AG04450 (cell line): ENCODE measurements at places on chromosomes 7 and 10.

DNA sequence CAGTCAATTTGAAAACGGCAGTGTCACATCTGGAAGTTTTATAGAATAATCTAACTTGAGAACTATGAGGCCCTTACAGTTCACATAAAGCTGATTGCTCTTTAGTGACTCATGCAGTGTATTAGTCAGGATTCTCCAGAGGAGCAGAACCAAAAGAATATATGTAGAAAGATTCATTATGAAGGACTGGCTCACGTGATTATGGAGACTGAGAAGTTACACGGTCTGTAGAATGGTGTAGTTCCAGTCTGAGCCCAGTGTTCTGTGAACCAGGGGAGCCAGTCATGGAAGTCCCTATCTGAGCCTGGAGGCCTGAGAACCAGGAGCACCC lies 21.5 kb downstream of the RBM33 start:
- peak; percentile 49 for DNase-seq

- no peak for DNase-seq
Measured at GRCh38 chr7:121525155-121525819, 129.2 kb upstream of the FAM3C start.

DNA sequence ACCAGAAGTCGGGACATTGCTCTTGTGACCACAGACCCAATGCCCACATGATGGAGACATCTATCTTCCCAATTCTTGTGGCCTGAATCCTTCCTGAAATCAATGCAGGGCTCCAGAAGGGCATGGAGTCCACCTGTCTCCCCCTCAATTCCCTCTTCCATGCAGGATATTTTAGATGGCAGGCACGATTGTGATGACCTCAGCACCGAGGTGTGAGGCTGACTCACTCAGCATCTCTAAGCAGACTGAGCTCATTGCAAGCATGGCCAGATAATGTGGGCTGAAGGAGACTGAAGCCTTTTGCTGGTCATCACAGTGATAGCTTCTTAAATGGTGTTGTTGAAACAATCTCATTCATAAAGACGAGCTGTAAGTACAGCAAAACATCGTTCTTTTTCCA lies 374.9 kb upstream of the PODXL start:
- DNase-seq = no peak

DNA sequence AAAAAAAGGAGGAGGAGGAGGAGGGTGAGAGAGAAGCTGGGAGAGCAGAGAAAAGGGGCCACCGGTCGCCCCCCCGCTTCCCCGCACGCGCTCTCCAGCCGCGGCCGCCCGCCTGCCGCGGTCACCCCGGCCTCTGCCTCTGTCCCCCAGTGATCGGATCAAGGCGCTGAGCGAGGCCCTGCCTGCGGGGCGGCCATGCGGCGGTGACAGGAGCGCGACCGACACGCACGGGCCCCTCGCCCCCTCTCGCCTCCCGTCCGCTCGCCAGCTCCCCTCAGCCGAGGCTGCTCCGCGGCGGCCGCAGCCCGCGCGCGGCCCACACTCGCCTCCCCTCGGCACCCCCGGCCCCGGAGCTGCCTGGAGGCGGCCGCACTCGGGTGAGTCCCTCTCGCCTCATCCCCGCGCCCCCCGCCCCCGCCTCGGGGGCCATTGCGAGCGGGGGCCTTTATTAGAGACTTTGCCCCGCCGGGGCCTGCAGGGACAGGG lies at the start of gene GTF2I:
TSS of gene GTF2I (plus strand) at position 27 of the 486 bp plus-strand sequence. CDS start 31,411 bp downstream, outside the sequence.
- DNase-seq = no peak

DNA sequence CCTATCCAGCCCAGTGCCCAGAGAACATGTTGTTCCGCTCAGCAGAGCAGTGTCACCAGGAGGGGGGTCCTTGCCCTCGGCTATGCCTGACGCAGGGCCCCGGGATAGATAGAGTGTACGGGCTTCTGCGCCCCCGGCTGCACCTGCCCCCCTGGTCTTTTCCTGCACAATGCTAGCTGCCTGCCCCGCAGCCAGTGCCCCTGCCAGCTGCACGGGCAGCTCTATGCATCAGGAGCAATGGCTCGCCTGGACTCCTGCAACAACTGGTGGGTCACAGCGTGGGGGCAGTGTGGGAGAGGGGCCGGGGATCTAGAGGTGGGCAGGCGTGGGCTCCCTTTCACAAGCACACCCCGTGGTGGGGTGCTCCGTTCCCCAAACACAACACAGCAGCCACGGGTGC lies 31.4 kb upstream of the ZNF862 start:
- no peak for DNase-seq

DNA sequence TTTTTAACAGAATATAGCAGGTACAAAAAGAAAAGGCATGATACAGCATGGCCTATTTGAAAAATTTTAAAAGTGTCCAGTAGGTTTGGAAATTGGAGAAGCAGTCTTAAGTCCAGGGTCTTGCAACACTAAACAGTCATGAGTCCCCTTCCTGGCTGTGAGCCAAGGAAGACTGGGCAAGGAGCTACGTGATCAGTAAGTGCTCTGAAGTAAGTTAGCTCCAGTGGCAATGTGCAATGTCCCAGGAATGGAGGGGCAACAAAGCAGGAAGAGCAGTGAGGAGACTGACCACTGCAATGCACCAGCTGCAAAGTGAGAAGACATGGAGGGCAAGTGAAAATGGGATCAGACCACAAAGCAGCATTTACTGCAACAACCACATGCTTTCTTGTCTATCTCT lies 72.9 kb upstream of the GRID1 start:
- peak; percentile 87 for DNase-seq

GRCh38 chr10:31090894-31091607 lies 59.4 kb upstream of the ZNF438 start:
- no peak for DNase-seq

GRCh38 chr7:38428041-38428440 lies 154.6 kb upstream of the TARP start:
- no peak for DNase-seq

GRCh38 chr10:13023754-13024153 lies 22.2 kb upstream of the CCDC3 start:
- no peak for DNase-seq

DNA sequence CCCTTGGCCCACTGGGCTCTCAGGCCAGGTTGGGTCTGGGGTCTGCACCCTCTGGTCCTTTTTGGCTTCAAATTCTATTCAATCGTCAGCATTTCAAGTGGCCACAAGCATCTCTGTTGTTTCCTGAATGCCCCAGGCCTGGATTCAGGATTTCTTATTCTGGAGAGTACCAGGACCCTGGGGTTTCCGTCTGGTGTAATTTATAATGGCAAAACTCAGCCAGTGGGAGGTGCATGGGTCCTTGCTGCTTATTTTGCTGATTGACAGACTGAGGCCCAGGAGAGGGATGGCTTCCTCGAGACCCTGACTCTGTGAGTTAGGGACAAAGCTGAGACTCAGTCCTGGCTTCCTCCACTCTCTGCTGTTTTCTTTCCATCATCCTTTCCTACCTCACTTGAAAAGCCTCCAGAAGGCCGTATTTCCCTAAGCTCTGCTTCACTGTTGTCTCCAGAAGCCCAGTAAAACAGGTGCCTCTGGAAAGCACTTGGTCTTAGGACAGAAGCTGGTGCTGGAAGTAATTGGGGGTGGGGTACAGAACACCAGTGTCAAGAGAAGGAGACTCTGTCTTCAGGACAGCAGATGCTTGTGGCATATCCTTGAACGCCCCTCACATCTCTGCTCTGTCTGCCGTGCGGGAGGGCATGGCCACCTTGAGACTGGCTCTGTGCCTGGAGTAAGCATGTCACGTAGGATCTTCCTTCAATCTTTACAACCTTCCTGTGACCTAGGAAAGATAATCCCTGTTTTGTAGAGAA lies 39.4 kb upstream of the SH2D4B start:
- no peak for DNase-seq

DNA sequence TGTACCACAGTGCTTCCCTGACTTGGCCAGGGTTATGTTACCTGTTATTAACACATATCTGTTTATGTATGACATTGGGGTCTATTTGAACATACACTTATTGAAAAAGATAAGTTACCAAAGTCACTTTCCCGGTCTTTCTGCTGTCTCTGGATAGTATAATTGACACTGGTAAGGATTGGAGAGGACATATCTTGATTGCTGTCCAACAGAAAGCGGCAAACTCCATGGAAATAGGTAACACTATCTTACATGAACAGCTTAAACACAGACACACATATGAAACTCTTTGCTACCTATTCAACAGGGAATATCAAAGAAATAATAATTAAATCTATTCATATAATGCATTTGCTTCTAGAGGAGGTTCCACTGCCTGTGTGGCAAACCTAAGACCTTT lies 282.5 kb upstream of the AOAH start:
- no peak for DNase-seq

- DNase-seq = no peak
Measured at GRCh38 chr7:55554038-55554437, 18.3 kb downstream of the VOPP1 start.

- peak; percentile 7 for DNase-seq
Measured at GRCh38 chr10:58919927-58920654, 256.4 kb upstream of the PHYHIPL start.

DNA sequence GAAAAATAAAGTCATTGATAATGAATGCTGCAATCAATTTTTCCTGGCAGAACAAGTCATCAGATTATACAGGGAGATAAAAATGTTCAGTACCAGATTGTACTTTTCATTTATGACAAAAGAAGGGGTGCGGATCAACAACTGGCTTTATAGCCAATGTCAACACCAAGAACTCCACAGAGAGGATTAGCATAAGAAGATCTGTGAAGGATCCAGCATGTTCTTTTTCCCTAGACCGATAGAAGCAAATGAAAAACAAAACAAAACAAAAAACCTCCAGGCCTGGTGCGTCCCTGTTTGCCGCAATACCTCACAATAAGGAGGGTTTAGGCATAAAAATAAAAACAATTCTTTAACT lies 34.7 kb upstream of the PRKAR2B start:
- DNase-seq = no peak

DNA sequence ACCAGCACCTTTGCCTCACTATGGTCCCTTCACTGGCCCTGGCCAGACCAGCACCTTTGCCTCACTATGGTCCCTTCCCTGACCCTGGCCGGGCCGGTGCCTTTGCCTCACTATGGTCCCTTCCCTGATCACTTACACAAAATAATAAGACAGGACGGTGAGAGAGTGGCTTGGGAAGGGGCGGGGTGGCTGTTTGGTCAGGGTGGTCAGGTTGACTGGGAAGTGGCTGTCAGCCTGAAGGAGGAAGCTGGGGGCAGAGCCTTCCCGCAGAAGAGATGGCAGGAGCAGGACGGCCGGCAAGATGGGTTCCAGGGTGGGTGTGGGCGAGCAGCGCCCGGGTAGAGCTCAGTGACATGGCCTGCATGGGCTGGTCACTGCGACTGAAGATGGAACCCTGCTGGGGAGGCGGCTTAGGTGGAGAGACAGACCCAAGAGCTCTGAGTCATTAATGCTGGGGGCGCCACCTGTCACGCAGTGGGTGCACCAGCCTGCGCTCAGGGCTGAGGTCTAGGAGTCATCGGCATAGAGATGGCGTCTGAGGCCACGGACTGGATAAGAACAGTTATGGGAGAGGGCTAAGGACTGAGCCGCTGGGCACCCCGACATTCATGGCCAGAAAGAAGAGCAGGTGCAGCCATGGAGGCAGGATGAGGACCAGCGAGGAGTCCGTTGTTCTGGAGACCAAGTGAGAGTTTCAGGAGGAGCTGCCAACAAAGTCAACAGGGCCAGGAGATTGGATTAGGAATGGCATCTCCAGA lies 91.8 kb downstream of the CHST15 start:
- no peak for DNase-seq

GRCh38 chr7:4727914-4728705 lies 46.0 kb downstream of the FOXK1 start:
- no peak for DNase-seq

DNA sequence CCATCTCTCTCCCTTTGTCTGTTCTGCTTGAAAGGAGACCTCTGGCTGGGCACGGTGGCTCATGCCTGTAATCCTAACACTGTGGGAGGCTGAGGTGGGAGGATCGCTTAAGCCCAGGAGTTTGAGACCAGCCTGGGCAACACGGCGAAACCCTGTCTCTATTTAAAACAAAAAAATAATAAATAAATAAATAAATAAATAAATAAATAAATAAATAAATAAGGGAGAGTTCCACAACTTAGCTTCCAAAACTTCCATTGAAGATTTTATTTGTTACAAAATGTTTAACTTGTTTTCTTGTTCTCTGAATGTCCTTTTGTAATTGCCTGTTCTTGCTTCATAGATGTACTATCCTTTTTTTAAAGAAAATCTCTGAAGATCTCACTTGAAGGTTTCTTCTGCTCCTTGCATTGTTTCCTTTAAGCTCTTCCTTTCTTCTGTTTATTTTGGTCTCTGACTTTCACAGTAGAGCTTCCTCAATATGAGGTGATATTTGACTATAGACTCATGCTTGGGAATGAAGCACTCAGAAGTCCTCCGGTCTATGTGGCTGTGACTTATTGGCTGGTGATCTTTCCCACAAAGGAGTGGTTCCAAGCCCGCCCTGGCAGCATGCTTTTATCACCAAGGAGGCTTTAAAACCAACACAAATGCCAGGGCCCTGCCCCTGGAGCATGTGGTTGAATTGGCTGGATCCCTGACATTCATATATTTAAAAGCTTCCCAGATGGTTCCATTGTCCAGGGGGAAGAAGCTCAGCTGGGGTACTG lies 18.1 kb upstream of the NPTX2 start:
- DNase-seq = no peak

GRCh38 chr7:30545791-30546555 lies 41.3 kb upstream of the GGCT start:
- no peak for DNase-seq

- DNase-seq = no peak
Measured at GRCh38 chr7:150947241-150947745, 30.8 kb downstream of the KCNH2 start.

GRCh38 chr10:110989016-110989415 lies 69.6 kb downstream of the SHOC2 start:
- no peak for DNase-seq

GRCh38 chr10:92045641-92046106 lies 122.1 kb downstream of the BTAF1 start:
- no peak for DNase-seq

DNA sequence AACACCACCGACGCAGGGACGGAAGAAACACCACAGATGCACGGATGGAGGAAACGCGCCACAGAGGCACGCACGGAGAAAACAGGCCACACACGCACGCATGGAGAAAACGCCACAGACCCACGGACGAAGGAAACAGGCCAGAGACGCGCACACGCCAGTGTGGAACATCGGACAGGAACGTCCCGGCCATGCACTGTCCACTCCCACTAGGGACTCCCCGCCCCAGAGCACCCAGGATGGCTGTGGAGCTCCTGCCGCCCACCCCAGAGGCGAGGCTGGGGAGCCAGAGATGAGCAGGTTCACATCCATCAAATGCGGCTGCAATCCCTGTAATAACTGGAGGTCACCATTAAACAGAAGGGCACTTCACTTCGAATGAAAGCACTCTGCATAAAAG lies 17.3 kb downstream of the DIP2C start:
- no peak for DNase-seq

GRCh38 chr7:45086331-45087065 lies 2.3 kb downstream of the NACAD start:
- no peak for DNase-seq

DNA sequence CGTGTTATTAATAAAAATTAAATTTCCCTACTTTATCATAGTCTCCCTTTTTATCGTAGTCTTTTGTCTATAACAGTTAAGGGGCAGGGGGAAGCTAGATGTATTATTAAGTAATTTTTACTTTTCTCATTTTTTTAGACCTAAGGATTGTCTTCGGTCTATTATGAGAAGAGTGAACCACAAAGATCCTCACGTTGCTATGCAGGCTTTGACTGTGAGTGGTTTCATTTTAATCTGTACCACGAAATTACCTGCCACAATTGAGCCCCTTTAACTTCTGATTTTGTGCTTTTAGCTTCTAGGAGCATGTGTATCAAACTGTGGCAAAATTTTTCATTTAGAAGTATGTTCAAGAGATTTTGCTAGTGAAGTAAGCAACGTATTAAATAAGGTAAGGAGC lies 40.6 kb downstream of the STAM start:
- no peak for DNase-seq
